ENCODE measurements at places on chromosomes 7 and 10.

GRCh38 chr10:126701526-126701925, 31.0 kb upstream of the C10orf90 start:
- no peak for DNase-seq

GRCh38 chr7:135811506-135811905, 62.9 kb upstream of the FAM180A start:
- DNase-seq: no peak

DNA sequence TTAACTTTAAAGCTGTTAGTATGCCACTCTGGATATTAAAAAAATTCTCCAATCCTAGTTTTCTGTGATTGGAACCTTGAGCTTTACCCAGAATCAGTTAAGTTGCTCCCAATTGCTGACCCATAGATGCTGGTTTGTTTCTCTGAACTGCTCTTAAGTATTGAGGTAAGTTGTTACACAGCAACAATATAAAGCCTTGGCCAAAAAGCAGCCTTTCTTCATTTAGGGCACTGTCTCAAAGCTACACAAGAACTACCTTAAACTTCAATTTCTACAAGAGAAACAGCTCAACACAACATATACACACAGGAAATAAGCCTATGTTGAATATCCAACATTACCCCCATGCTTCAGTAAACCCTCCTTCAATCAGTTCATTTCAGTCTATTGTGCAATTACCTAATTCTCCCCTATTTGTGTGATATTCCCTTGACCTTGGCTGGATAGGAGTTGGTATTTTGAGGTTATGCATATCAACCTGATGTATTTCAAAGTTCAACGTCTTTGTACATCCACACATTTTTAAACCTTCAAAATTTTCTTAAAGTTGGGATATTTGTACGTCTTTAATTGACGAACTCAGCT, 11.5 kb downstream of the HNRNPA2B1 start:
- DNase-seq: no peak

GRCh38 chr7:155339474-155339873, 41.8 kb downstream of the INSIG1 start:
- no peak for DNase-seq

- DNase-seq: no peak
Measured at GRCh38 chr10:44994752-44995530, 5.8 kb upstream of the ZNF22 start.

- DNase-seq: no peak
Measured at GRCh38 chr10:22701132-22701826, 13.1 kb downstream of the PIP4K2A start.

- DNase-seq: no peak
Measured at GRCh38 chr7:44740055-44740454, 8.6 kb upstream of the ZMIZ2 start.

GRCh38 chr7:27921081-27921836, 181.3 kb downstream of the TAX1BP1 start:
- peak; percentile 94 for DNase-seq

DNA sequence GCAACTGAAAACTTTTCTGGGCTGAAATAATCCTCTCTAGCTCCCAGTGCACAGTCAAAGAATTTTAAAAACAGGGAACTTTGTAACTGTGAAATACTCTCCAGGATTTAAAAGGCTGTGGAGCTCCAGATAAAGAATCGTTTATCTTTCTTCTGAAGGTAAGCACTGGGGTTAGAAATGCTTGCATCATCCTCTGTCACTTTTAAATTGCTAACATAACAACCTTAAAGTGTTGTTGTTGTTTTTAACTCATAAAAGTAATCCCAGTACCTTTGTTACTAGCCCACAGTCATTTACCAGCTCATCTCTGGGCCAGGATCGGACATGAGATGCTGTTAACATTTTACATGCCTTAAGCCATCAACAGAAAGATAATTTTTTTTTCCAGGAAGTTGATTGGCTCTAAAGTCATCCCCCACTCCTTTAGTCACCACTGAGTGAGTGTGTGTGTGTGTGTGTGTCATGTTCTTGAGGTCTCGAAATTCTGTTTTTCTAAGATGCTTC, at the start of gene SLC39A12:
TSS of gene SLC39A12 (plus strand) at position 51 of the 504 bp plus-strand sequence. CDS start 1,359 bp downstream, outside the sequence.
- DNase-seq: peak; percentile 33

DNA sequence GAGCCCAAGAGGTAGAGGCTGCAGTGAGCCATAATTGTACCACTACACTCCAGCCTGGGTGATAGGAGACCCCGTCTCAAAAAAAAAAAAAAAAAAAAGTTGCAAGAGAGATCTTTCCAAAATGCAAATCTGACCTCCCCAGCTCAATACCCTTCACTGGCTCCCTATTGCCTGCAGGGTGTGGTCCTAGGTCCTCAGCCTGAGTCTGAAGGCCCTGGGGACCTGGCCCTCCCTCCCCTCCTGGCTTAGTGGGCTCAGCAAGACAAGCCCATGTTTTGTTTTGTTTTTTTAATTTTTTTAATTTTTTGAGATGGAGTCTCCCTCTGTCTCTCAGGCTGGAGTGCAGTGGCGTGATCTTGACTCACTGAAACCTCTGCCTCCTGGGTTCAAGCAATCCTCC, 20.6 kb downstream of the SRRM3 start:
- DNase-seq: no peak
